ENCODE measurements at places on chromosomes 7 and 10. TPM values are rescaled to one million over a fixed set of nuclear protein-coding genes. Genes with fewer than 3 reads are reported as not detected.

DNA sequence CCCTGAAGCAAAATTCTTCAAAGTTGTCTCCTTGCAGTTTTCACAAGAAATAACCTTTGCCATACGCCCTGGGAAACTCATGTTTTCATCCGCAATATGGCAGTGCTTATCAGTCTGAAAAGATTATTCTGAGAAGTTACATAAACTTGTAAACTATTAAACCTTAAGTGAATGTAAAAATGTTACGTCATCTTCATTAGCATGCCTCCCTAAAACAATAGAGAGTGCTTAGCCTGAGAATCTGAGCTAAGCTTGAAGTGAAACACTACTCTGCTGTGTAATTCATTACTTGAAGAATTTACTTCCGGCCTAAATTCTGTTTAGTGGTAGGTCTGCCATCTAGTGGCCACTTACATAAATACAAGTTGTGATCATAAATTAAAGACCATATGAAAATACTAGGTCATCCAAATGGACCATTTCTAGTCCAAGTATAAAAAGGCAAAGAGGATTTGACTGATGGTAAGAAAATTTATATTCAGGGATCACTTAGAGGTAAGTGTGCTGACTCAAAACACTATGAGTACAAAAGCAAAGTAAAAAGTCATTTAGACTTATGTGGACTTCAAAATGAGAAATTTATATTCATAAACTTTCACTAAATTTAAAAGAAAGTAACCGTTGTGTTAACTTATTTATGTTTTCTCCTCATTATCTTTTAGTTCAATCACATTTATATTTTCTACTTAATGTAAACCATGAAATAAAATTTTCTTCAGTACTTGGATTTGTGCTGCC lies 745.1 kb upstream of the LRRTM3 start:
- H3K4me3 ChIP-seq: no peak overlapping the region
- no peaks in the 10 kb centered on the region for H3K36me3 ChIP-seq
- DNase-seq: peak; percentile 18
- H3K27ac ChIP-seq: no peak overlapping the region
- no peaks in the 10 kb centered on the region for H3K27me3 ChIP-seq
- H3K4me1 ChIP-seq: no peaks in the 10 kb centered on the region

SLC39A12 gene
- not detected for total RNA-seq

DNA sequence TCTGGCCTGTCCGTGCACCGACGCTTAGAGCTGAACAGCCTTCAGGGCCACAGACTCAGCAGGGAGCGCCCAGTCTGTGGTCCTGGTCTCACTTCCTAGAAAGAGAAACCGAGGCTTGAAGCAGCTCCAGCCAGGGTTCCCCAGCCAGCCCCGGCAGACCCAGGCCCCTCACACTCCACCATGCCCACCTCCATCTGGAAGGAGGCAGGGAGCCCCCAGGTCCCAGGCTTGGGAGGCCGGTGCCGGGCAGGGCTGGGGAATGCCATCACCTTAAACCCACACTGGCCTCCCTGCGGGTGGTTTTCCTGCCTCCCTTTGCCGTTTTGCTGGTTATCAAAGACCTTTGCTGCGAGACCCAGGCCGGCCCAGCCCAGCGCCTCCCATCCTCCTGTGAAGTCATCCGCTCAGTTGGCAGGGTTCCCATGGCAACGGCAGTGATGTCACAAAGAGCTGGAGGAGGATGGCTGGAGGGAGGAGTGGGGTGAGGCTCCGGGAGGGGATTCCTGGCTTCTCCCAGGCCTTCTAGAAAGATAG lies 24.0 kb downstream of the ELFN1 start:
- no peak overlapping the region for H3K27ac ChIP-seq
- DNase-seq: peak; percentile 60
- H3K4me1 ChIP-seq: peaks cover 13% of the 10 kb centered on the region
- no peaks in the 10 kb centered on the region for H3K27me3 ChIP-seq
- H3K4me3 ChIP-seq: no peak overlapping the region

DRGX gene
- not detected for total RNA-seq

DNA sequence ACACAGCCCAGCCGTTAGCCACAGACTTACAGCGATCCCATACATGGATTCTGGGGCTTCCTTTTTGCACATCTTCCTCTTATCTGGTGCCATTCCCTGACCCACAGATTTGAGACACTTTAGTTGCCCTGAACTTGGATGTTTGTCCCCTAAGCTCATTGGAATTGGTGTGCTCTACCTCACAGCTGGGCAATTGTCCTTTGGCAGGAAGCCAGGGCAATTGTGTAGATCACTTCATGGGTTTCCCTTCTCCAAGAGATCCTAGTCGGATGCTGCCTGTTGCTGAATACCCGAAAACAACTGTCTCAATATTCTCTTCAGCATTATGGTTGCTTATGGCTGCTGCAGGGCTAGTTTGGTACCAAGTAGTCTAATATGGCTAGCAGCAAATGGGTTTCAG lies 470.7 kb upstream of the MKI67 start:
- no peak for DNase-seq
- no peaks in the 10 kb centered on the region for H3K4me1 ChIP-seq
- no peaks in the 10 kb centered on the region for H3K36me3 ChIP-seq

- no peaks in the 10 kb centered on the region for H3K27me3 ChIP-seq
- no peaks in the 10 kb centered on the region for H3K36me3 ChIP-seq
- DNase-seq: no peak
Observed at GRCh38 chr10:24452030-24452429, 243.1 kb downstream of the KIAA1217 start.
